Left kidney (tissue), 8 donors: ENCODE measurements at places on chromosomes 4 and X.

DNA sequence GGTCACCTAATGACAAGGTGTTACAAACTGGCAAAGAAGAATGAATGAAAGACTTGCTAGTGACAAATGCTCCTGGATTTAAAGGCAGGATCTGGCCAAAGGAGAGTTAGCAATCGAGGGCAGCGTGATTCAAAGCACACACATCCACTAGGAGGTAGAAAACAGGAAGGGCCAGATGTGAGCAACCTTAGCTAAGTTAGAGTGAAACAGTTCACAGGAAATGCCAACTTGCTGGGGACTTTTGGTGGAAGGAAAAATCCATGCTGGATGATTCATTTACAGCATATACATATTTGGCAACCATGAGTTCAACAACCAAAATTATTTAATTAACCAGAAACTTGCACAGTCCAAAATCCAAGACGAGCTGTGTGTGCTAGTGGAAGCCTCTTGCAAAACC, 276.9 kb downstream of the PTTG2 start:
- DNase-seq = no peak

GRCh38 chrX:115989686-115990085, 180.9 kb upstream of the AGTR2 start:
- DNase-seq = no peak

- no peak for DNase-seq
Observed at GRCh38 chr4:106450249-106450648, 81.7 kb upstream of the GIMD1 start.

DNA sequence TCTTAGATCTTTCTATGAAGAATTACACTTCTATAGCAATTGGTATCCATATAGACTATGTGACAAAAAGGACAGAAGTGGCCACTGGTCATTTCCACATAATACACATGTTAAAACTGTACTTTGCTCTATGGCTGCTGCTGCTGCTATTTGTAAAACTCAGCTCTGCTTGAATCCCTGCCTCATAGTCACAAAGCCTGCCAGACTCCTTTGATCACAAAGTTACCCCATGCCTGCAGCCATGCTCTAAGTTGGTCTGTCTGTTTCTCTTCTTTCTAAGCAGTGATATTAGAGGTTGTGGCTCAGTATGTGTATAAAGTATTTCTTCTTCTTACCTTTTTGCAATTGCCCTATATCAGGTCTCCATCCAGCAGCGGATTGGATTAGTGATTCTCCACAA, 210.9 kb downstream of the GRID2 start:
- DNase-seq = no peak

- DNase-seq = no peak
Observed at GRCh38 chr4:125131891-125132680, 182.7 kb upstream of the FAT4 start.

DNA sequence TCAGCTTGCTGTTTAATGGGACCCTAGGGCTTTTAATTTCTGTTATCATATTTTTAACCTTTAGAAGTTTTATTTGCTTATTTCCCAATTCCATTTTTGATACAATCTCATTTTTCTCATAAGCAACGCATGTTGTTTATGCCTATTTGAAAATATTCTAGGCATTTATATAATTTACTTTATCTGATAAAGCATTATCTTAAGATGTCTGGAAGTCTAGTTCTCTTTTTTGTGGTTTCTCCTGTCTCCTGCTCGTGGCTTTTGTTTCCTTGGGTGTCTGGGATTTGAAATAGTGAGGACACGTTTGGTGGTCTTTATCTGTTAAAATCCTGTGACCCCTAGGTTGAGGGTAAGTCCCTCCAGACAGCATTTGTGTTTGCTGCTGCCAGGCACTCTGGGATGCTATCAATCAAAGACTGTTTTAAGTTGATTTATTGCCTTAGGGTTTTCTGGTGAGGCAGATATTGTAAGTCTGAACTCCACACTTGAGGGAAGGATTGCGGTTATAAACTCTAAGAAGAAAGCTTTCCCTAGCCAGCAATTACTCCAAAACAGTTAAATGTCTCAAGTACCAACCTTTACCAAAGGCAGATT, 208.0 kb downstream of the PRDM5 start:
- no peak for DNase-seq
